ENCODE measurements at places on chromosomes 5 and 9. TPM values are rescaled to one million over a fixed set of nuclear protein-coding genes. Genes with fewer than 3 reads are reported as not detected.
A peak's percentile ranks its signal among the peaks of the same experiment; 100 is the strongest.

The RNF180 gene
- total RNA-seq, result not detected

The C9orf153 gene
- total RNA-seq, result 0.18 TPM

The APBB3 gene
- total RNA-seq, result 37.5 TPM

The NR2F1 gene
- not detected for total RNA-seq

The BAAT gene
- not detected for total RNA-seq

The PCDHA1 gene
- total RNA-seq, result not detected

The ADAMTSL1 gene
- not detected for total RNA-seq

The CMBL gene
- total RNA-seq, result not detected

The DRD1 gene
- not detected for total RNA-seq

The HK3 gene
- total RNA-seq, result 0.55 TPM

The NTRK2 gene
- total RNA-seq, result 0.10 TPM

The RGS7BP gene
- total RNA-seq, result not detected

The IFNA4 gene
- total RNA-seq, result not detected

The FBXL7 gene
- not detected for total RNA-seq

The PCDHB4 gene
- total RNA-seq, result not detected

The ZNF454 gene
- total RNA-seq, result not detected

- no peak for DNase-seq
Measured at GRCh38 chr9:37961351-37961750, 57.4 kb upstream of the SLC25A51 start.

- DNase-seq, result no peak
Measured at GRCh38 chr9:72292256-72292682, 72.7 kb downstream of the ZFAND5 start.

DNA sequence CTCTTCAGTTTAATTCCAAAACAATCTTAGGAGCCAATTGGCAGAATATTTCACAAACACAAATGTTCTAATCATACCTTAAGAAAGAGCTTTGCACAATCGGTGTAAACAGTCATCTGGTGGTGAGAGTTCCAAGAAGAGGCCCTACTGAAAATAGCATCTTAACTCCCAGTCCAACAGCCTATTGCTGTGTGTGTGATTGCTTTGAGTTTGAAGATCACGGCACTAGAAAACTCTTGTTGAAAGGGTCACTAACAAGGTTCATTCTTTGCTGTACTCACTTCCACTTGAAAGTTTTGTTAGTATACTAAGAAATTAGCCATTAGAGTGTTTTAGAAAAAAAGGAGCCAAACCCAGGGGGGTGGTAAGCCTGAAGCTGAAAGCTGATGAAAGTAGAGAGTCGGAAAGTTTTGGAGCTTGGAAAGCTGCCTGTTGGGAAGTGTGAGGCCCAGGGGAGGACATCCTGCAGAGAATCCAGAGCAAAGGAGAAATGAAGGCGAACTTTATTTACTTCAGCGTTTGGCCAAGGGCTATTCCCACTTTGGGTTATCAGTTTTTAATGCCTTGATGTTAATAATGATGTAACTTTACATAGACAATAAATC is 180.3 kb upstream of the GHR start:
- DNase-seq, result no peak

GRCh38 chr9:107720501-107720900 is 230.9 kb upstream of the KLF4 start:
- DNase-seq, result no peak

DNA sequence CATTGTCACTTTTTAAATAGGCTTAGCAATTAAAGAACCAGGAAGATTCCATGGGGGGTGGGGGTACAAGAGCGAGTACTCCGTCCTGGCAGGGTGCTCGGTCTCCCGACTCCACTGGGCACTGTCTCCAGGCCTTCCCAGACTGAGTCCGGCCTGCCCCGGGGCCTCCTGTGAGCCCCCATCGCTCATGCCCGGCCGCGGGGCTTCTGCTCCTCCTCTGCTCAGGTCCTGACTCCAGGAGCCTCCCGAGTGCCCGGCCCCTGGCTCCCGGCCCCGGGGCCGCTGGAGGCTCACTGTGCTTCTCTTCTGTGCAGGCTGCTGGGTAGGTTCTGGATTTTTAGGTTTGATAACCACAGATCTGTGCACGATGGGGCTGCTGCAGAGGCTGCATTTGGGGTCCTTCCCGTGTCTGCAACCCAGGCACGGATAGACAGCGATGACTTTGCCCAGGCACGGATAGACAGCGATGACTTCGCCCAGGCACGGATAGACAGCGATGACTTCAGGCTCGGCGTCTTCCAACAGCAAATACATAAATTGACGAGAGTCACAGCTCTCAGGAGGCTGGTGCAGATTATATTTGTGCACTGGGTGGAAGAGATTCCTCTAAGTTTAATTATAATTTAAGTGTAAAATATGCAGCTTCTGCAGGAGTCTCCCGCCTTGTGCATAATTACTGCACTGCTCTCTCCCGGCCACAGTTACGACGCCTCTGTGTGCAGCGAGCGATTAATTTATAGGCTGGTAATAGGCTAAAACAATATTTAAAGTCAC is 74.8 kb upstream of the RXRA start:
- no peak for DNase-seq

GRCh38 chr9:127142291-127142690 is 19.9 kb upstream of the ANGPTL2 start:
- DNase-seq, result no peak

DNA sequence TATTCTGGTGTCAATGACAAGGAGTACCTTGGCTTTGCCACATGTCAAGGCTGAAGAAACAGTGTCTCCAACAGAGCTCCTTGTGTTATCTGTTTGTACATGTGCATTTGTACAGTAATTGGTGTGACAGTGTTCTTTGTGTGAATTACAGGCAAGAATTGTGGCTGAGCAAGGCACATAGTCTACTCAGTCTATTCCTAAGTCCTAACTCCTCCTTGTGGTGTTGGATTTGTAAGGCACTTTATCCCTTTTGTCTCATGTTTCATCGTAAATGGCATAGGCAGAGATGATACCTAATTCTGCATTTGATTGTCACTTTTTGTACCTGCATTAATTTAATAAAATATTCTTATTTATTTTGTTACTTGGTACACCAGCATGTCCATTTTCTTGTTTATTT is 19.8 kb downstream of the CD274 start:
- no peak for DNase-seq

GRCh38 chr5:115843444-115844130 is 1.9 kb downstream of the AP3S1 start:
- no peak for DNase-seq

DNA sequence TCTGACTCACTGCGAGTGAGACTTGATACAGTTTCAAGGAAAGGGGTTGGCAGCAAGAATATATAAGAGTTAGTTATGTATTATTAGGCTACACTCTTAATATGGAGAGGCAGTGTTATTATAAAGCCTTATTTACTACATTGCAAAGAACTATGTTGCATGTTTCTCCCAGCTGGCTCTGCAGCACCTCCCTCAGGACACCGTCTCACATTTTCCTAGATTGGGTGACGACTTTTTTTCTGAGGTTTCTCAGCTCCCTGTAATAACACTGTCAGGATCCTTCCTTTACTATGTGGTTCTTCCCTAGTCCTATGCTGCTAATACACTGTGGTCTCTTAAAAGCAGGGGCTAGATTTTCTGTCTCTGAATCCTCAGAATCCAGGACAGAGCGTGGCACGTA is 153.7 kb downstream of the INSYN2B start:
- DNase-seq, result no peak

- DNase-seq, result peak; percentile 71
Measured at GRCh38 chr9:127943731-127944144, 6.1 kb upstream of the DPM2 start.

DNA sequence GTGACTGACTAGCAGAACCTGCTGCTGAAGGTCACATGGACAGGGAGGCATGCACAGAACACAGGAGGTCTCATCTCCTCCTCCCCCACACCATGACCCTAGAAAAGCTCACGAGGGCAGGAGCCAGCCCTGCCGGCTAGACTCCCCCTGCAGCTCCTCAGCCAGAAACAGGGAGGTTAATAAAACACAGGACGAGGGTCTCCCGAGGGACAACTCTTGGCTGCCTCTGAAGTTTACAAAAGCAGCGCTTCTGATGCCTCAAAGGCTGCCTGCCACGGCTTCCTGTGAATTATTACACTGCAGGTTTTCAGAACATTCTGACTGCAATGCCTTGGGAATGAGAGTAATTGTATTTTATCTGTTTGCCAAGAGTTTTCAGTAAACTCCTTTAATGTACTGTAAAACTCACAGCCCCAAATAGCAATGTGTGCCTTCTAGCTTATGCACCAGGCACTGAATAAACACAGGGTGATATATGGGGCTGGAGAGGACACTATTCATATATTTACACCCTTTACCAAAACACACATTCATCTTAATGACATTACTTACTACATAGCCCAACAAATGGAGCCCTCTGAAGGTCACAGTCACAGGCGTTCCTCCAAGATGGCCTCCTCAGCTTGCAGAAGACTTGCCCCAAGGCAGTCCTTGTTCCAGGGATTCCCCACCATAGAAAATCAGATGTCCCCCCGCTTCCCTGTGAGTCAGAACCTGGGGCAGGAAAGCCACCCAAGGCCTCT is 83.7 kb downstream of the C5orf15 start:
- no peak for DNase-seq

DNA sequence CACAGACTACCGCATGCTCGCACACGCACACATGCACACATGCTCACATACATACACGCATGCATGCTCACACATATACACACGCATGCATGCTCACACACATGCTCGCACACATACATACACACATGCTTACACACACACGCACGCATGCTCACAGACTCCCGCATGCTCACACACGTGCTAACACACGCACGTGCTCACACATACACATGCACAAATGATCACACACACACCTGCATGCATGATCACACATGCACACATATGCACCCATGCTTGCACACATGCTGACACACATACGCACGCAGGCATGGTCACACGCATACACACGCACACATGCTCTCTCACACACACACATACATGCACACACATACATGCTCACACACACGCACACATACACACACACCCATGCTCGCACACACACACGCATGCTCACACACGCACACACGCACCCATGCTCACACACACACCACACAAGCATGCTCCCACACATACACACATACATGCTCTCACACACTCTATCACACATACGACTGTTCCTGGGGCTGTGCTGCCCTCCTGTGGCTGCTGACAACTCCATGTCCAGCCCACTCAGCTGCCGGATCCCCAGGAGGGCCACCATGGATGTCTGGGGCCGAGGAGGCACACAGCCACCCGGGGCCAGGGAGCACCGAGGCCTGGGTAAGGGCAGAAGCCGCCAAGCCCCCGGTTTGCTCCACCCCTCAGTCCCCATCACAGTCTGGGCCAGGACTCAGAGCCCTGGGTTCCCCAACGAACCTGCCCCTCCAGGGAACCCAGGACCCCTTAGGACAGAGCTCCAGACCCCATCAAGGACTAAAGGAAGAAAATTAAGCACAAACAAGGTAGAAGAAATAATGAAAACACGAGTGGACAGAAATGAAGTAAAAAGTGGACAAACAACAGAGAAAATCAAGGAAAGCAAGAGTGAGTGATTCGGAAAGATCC is 31.4 kb upstream of the EGFL7 start:
- DNase-seq, result peak; percentile 74

- DNase-seq, result no peak
Measured at GRCh38 chr9:77977210-77977611, 54.4 kb downstream of the GNAQ start.

GRCh38 chr9:38670542-38671371 is 49.2 kb downstream of the FAM240B start:
- DNase-seq, result no peak

DNA sequence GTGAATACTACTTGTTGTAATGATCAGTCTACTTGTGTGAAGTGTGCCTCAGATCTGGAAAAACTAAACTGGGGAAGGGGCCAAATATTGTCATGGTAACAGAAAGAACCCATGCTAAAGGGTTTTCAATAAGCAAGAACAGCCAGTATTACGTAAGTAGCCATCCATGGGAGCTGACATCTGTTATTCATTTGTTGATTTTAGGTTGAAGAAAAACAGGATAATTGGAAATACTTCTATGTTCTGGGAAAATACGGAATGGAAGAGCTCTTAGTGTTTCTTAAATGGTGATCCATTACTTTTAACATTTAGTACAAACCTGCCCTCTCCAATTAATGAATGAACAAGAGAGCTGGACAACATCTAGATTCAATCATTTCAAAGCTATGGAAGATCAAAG is 485.8 kb downstream of the NTRK2 start:
- DNase-seq, result no peak

DNA sequence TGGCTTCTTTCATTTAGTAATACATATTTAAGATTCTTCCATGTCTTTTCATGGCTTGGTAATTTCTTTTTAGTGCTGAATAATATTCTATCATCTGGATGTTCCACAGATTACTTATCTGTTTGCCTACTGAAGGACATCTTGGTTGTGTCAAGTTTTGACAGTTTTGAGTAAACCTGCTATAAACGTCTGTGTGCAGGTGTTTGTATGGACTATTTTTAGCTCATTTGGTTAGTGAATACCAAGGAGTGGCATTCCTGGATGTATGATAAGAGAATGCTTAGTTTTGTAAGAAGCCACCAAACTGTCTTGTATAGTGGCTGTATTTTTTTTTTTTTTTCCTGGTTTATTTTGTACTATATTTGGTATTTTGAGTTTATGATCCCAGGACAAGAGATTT is 38.4 kb downstream of the PRRC1 start:
- DNase-seq, result no peak

DNA sequence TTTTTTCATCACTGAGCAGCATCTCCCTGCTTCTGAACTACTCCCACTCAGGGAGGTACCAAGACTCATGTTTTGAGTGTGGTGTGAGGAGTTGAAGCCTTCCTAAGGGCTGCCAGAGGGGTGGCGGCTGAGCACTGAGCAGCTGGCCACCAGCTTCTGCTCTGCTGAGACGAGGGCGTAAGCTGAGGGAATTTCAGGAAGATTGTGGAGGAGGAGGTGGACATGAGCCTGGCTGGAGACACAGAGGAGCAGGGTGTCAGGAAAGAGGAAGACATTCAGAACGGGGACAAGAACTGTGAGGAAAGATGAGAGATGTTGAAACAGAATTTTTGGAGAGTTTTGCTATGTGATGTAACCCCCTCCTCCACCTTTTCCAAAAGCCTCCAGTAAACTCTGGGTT is 7.8 kb downstream of the LCP2 start:
- DNase-seq, result no peak

- DNase-seq, result no peak
Measured at GRCh38 chr9:136107953-136108647, 10.6 kb downstream of the TMEM250 start.

- no peak for DNase-seq
Measured at GRCh38 chr9:6630502-6631206, 14.9 kb downstream of the GLDC start.

DNA sequence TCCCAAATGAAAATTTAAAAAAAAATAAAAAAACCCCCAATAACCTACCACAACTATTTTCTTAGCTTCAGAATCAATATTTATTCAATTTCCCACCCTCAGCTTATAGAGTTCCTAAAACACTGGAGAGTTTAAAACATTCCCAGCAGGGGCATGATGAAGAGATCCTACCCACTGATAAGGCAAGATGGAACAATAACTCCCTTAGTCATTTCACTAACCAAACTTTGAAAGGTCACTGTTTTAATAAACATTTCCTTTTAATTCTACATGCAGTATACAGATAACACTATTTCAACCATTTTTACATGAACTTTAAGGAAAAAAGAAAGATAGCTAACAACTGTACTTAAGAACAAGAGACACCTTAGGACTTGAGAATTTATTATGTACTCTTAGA is 34.9 kb upstream of the ACOT12 start:
- DNase-seq, result no peak
